ENCODE measurements at places on chromosomes 2 and 18.
A peak's percentile ranks its signal among the peaks of the same experiment; 100 is the strongest.

DNA sequence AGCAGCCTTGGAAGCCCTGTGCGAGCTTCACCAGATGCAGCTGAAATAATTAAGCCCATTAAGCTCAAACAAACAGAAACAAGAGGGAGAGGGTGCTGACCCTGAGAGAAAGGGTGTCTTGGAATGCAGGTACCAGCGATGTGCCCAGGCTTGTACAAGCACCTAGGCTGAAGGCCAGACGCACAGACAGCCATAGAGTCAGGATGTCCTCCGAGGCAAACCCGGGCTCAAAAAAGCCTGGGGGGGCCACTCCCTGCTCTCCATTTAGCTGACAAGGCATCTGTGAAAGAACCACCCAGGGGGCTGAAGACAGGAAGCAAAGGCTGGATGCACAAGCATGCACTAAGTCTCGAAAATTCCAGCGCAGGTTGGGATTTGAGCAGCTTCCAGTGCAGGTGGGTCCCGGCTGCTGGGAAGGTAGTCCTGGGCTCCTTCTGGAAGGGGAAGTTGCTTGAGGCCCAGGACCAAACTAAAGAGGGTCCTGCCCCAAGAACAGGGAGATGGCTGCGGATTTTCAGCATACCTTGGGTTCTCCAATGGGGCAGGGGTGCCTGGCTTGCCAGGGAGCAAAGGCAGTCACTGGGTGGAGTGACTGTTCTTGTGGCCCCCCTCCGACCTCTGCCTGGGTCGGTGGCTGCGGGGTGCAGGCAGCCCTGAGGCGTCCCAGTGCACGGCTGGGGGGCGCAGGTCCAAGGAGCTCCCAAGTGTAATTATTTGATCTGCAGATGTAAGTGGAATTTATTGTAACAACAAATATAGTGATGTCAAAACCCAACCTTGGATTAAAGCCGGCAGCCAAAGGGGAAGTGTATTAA lies 5.9 kb downstream of the GBX2 start:
- DNase-seq: no peak

- DNase-seq: no peak
Observed at GRCh38 chr2:193024791-193025190, 830.1 kb upstream of the TMEFF2 start.

GRCh38 chr2:209629597-209629996 lies 142.0 kb upstream of the UNC80 start:
- peak; percentile 64 for DNase-seq

DNA sequence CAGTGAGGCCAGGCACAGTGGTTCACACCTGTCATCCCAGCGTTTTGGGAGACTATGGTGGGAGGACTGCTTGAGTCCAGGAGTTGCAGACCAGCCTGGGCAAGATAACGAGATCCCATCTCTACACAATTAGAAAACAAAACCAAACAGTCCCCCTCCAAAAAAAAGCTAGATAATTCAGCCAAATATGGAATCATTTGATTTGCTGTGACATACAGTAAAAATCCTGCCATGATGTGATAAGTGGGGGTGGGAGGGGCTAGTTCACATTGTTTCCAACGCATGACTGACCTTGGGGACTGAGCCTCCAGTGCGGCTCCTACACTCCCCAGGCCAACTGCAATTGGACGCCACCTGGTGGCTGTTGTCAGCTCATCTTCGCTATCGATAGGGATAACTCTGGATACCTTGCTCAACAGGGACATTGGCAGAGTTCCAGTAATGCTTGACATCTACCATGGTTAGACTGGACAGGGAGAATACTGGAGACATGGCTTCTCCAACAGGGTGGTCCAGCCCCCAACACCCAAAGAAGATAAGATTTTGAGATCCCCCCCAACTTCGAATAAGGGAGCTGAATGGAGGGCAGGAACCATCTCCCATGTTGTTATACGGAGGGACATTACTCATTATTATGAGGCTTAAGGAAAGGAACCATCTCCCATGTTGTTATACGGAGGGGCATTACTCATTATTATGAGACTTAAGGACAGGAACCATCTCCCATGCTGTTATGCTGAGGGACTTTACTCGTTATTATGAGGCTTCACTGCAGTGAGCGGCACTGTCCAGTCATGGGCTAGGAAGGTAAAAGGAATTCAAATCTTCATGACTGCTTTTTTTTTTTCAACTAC lies 135.9 kb downstream of the TGIF1 start:
- no peak for DNase-seq

GRCh38 chr18:54004828-54005227 lies 219.6 kb downstream of the MBD2 start:
- DNase-seq: no peak

DNA sequence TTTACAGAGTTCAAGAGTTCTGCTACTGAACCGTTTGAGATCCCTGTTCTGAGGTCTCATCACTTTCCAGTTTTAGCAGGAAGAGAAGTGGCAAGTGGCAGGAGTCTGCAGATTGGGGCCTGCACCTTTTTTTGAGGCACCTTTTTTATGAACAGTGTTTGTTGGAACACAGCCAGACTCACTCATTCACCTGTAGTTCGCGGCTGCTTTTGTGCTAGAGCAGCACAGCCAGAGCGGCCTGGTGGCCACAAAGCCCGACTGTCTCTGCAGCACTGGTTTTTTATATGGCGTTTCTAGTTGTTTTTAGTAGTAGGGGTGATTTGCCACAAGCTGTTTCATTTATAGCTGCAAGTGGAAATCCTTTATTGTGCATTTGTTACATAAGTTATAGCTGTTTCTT lies 8.6 kb downstream of the ACP1 start:
- DNase-seq: no peak

- no peak for DNase-seq
Observed at GRCh38 chr2:19664646-19665045, 237.1 kb downstream of the TTC32 start.
